ENCODE measurements at places on chromosomes 6 and 20.

- peak; percentile 11 for DNase-seq
Measured at GRCh38 chr6:36023996-36024795, at the start of gene SLC26A8. Gene SLC26A8 (minus strand): TSS chr6:36024641. CDS start chr6:36019707, 4,934 bp downstream.

- peak; percentile 79 for DNase-seq
Measured at GRCh38 chr20:53738039-53738944, 144.7 kb upstream of the ZNF217 start.

DNA sequence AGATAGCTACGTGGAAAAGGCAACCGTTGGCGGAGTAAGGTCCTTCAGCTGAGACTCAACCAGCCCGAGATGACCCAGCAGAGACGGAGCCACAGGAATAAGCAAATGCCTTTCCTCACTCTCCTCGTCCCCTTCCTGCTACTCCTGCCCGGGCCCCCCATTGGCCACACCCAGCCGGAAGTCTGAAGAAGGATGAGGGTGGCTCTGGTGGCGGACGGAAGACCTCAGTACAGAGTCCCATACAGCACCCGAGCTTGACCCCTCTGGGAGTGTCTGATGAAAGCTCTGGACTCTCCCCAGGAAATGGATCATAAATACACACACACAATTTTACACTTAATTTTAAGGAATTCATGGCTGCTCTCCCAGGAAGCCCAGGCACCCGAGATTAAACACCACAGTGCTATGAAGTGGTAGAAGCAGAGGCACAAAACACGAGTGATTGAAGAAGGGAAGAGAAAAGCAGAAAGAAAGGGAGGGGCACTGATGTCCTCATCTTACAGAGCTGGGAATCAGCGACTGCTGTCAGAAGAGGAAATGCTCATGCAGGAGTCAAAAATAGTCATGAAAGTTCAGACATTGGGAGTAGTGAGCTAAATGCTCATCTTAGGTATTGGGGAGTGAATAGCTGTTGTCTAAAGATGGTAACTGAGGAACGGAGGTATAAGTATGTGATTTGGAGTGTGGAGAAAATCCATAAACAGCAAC lies 125.6 kb downstream of the BANF2 start:
- no peak for DNase-seq

GRCh38 chr6:43683708-43684455 lies 3.7 kb downstream of the MRPS18A start:
- DNase-seq: no peak

- DNase-seq: no peak
Measured at GRCh38 chr20:41425180-41425884, 58.7 kb upstream of the EMILIN3 start.

DNA sequence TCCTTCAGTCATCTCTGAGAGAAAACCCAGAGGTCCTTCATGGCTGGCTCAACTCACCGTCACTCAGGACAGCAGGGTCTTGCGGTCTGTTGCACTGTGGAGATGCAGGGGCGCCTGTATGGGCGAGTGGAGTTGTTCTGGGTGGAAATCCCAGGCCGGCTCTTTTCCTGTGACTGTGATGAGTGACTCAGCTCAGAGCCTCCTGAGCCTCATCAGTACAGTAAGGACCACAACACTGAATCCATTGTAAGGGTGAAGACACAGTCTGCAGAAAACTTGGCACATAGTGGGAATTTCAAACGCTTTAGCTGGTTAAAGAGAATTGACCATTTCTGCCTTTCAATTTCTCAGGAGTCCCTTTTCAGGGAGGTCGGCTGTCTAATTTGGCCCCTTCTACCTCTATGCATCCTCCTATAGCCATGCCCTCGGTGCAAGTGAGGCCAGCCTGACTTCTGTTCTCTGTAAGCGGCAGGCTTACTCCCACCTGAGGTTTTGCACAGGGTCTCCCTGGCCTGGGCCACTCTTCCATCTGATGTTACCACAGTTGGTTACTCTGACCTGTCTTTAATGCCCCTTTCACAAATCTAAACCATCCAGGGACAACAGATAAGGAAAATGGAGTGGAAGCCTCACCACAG lies 35.5 kb upstream of the TBXT start:
- DNase-seq: no peak

GRCh38 chr6:2575236-2575635 lies 175.5 kb downstream of the MYLK4 start:
- DNase-seq: no peak

GRCh38 chr6:21823371-21823770 lies 229.8 kb downstream of the SOX4 start:
- no peak for DNase-seq

DNA sequence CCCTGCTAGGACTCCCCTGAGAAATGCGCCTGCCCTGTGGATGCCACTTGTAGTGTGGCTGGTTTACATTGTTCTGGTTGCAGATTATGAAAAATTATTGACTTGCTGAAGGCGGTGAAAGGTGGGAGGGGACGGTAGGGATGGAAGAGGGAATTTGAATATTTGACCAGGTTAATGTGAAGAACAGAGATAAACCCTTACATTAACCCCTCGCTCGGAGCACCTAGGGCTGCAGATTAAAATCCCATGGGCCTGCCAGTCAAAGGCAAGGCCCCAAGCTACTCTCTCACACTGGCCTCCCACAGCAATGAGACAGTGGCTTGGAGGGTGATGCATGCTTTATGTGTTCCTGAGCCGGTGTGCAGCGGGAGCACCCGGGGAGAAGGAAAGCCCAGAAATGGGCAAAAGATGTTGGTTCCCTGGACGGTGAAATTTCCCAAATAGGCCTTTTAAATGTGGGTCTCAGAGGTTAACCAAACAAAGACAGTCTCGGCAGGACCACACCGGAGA lies 2.5 kb downstream of the FOXF2 start:
- no peak for DNase-seq

GRCh38 chr6:33018904-33019303 lies 9.5 kb upstream of the HLA-DOA start:
- DNase-seq: peak; percentile 60

- DNase-seq: peak; percentile 14
Measured at GRCh38 chr6:168238159-168238909, 81.2 kb downstream of the DACT2 start.

GRCh38 chr6:169807699-169808607 lies 56.5 kb downstream of the ERMARD start:
- no peak for DNase-seq

GRCh38 chr20:5173751-5174150 lies 46.9 kb downstream of the CDS2 start:
- no peak for DNase-seq

DNA sequence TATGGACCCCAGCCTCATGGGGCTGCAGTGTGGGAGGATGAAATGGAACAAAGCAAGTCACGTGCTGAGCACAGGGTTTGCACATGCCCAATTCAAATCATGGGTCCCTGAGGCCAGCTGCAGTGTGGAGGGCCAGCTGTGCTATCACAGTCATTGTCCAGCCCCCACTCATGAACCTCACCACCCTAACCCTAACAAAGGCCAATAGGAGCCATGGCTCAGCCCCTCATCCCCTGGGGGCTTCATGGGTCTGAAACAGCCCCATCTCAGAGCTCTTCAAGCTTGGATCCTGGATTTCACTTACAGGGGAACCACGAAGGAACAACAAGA lies 125.6 kb upstream of the MAFB start:
- DNase-seq: no peak

DNA sequence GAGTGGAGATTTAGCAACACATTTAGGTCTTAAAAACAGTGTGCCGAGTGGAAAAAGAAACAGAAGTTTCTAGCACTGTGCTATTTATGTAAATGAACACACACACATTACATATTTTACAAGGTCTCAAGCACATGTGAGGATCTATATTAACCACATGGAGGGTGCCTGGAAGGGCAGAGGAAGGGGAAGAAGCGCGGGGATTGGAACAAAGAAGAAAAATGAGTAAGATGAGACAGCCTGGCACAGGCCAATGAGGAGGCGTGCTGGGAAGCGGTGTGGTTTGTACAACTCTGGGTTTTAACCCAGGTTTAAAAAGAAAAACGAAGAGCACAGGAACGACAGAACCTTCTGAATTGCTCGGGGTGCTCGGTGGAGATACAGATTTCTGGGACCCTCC lies 5.7 kb downstream of the KCNG1 start:
- no peak for DNase-seq

- peak; percentile 27 for DNase-seq
Measured at GRCh38 chr6:129684323-129684884, 25.6 kb downstream of the ARHGAP18 start.

Data from DMS53 (cell line).